ENCODE measurements at places on chromosomes 2 and 18. TPM values are rescaled to one million over a fixed set of nuclear protein-coding genes. Genes with fewer than 3 reads are reported as not detected.

Gene SEPTIN2
- 263 TPM for total RNA-seq

Gene TWIST2
- total RNA-seq, result not detected

GRCh38 chr18:22345718-22346117 is 72.0 kb downstream of the CTAGE1 start:
- peaks cover 40% of the 10 kb centered on the region for H3K27me3 ChIP-seq
- H3K4me3 ChIP-seq, result no peak overlapping the region
- no peak for DNase-seq

Gene GCG
- total RNA-seq, result not detected

DNA sequence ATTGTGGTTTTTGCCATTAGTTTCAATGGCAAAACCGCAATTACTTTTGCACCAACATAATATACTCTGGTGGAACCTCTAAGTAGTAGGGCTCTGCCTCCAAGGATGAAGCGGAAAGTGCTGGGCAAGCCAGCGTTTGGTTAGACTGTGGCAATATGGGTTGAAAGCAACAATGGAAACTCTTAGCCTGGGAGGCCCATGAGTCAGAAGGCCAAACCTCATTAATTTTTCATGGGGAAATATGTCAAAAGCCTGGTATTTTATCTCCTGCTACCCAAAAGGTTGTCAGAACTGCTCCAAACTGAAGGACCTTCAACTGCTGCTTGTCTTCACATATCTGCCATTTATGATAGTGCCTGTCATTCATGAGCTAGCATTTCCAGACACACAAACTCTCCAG is 179.1 kb upstream of the CYP26B1 start:
- H3K4me1 ChIP-seq, result no peaks in the 10 kb centered on the region
- H3K36me3 ChIP-seq, result peaks cover 13% of the 10 kb centered on the region
- H3K4me3 ChIP-seq, result no peak overlapping the region
- no peak overlapping the region for H3K27ac ChIP-seq

- H3K36me3 ChIP-seq, result no peaks in the 10 kb centered on the region
- no peaks in the 10 kb centered on the region for H3K4me1 ChIP-seq
- H3K4me3 ChIP-seq, result no peak overlapping the region
- no peak overlapping the region for H3K27ac ChIP-seq
These were observed 53.5 kb downstream of the CDH19 start for GRCh38 chr18:66550366-66550765.

- peaks cover 22% of the 10 kb centered on the region for H3K36me3 ChIP-seq
- H3K4me1 ChIP-seq, result peaks cover 19% of the 10 kb centered on the region
- H3K4me3 ChIP-seq, result no peak overlapping the region
- no peaks in the 10 kb centered on the region for H3K27me3 ChIP-seq
- no peak overlapping the region for H3K27ac ChIP-seq
- DNase-seq, result no peak
These were observed 138.8 kb downstream of the ATAD2B start for GRCh38 chr2:23788100-23788499.

DNA sequence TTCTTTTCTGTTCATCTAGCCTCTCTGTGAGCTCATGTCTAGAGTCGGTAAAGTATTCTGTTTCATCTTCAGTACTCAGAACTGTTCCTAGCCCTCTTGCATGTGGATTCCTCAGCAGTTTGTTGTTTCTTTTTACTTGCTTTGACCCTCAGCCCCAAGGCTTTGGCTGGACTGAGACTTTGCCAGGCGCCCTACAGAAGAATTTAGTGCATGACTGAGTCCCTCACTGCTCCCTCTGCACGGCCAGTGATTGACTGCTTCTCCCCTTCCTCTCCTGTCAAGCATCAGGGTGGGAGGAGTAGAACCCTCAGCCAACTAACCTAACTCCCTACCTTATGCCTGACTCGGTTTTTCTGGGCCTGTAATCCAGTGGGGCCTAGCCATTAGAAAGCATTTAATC is 109.8 kb downstream of the ESCO1 start:
- no peaks in the 10 kb centered on the region for H3K4me1 ChIP-seq
- no peak overlapping the region for H3K27ac ChIP-seq
- no peak overlapping the region for H3K4me3 ChIP-seq
- no peaks in the 10 kb centered on the region for H3K27me3 ChIP-seq
- no peak for DNase-seq
- H3K36me3 ChIP-seq, result no peaks in the 10 kb centered on the region

Gene FAM168B
- total RNA-seq, result 88.2 TPM

GRCh38 chr2:170883683-170884082 is 45.4 kb upstream of the GORASP2 start:
- H3K36me3 ChIP-seq, result no peaks in the 10 kb centered on the region
- H3K4me1 ChIP-seq, result no peaks in the 10 kb centered on the region
- no peak for DNase-seq
- peaks cover 8% of the 10 kb centered on the region for H3K27me3 ChIP-seq
- no peak overlapping the region for H3K27ac ChIP-seq

Gene VWC2L
- not detected for total RNA-seq

Gene SLC40A1
- total RNA-seq, result 3.0 TPM

- peaks cover 8% of the 10 kb centered on the region for H3K36me3 ChIP-seq
- H3K4me1 ChIP-seq, result no peaks in the 10 kb centered on the region
- H3K4me3 ChIP-seq, result no peak overlapping the region
- H3K27me3 ChIP-seq, result peaks cover under 1% of the 10 kb centered on the region
- H3K27ac ChIP-seq, result no peak overlapping the region
These were observed 545 bp downstream of the MPP4 start for GRCh38 chr2:201697899-201698298.

DNA sequence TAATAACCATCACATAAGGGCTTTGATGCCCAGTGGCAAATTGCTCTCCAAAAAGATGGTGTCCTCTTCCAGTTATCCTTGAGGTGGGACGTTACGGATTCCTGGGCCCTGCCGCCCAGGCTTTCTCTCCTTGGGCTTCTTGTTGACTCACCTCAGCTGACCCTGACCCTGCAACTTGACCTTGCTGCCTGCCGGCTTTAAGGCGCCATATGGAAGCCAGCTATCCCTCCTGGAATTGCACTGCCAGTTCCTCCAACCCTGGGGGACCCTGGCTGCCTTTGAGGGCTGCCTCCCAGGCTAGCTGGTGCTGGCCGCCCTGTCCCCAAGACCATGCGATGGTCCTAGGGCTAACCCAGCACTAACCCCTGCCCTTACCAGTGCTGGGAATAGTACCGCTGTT is 28.3 kb upstream of the B3GNT7 start:
- H3K4me1 ChIP-seq, result no peaks in the 10 kb centered on the region
- H3K4me3 ChIP-seq, result no peak overlapping the region
- no peaks in the 10 kb centered on the region for H3K27me3 ChIP-seq

Gene PROKR1
- 0.60 TPM for total RNA-seq

- no peaks in the 10 kb centered on the region for H3K27me3 ChIP-seq
- no peak for DNase-seq
- no peaks in the 10 kb centered on the region for H3K4me1 ChIP-seq
- no peak overlapping the region for H3K27ac ChIP-seq
- no peak overlapping the region for H3K4me3 ChIP-seq
- H3K36me3 ChIP-seq, result no peaks in the 10 kb centered on the region
These were observed 68.9 kb upstream of the CELF4 start for GRCh38 chr18:37634516-37634915.

Gene CCDC178
- total RNA-seq, result not detected

DNA sequence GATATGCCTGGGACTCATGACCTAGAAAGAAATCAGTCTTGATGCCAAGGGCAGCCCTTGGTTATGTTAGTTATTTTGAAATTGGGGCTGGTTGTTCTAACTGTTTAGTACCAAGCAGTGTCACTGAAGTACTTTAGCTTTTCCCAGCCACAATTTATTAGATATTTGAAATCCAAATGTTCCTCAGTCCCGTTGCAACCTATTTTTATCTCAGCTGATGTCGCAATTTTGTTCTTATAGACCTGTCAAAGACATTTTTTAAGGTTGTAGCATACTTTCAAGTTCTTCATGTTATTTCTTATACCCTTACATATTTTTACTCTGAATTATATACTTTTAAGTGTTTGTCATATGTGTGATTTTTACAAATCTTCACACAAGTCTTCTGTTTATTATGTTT is 100.1 kb downstream of the LRP1B start:
- H3K27ac ChIP-seq, result no peak overlapping the region
- no peak for DNase-seq
- no peaks in the 10 kb centered on the region for H3K36me3 ChIP-seq

Gene GCKR
- total RNA-seq, result not detected

DNA sequence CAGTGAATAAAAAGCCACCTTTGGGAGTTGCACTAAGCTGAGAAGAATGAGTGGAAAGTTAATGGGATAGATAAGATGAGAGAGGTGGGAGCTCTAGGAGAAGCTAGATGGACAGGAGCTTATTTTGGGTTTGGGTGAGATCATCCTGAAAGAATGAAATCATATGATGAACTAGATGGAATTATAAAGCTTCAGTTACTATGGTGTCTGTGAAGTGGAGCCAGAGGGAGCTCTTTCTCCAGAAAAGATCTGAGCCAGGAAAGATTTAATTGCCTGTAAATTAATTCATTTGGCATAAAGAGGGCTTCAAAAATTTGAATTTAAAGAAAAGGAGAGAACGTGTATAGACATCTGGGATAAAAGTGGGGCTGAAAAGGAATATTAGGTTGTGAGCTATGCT is 10.3 kb downstream of the DNAH6 start:
- peak overlapping the region; percentile 26 for H3K4me3 ChIP-seq
- H3K4me1 ChIP-seq, result peaks cover 20% of the 10 kb centered on the region
- DNase-seq, result no peak
- peak overlapping the region; percentile 72 for H3K27ac ChIP-seq
- H3K36me3 ChIP-seq, result no peaks in the 10 kb centered on the region

DNA sequence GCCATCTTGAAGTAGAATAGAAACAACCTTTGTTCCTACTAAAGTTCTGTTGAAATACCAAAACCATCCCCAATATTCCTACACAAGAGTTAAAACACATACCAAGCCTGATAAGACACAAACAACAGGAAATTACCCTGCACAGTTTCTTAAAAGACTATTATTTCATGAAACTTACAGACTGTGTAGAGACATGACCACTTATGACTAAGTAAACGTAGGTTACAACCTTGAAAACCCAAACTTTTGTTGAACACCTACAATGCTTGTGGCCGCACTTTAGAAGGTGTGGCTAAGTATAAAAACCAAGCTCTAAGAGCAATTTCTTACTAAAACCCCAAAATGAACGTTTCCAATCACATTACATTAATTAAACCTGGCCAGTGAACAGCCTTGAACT is 2.0 kb downstream of the SMAD2 start:
- no peaks in the 10 kb centered on the region for H3K27me3 ChIP-seq
- peaks cover 19% of the 10 kb centered on the region for H3K36me3 ChIP-seq
- no peak for DNase-seq
- H3K27ac ChIP-seq, result peak overlapping the region; percentile 81
- H3K4me1 ChIP-seq, result peaks cover 49% of the 10 kb centered on the region
- H3K4me3 ChIP-seq, result peak overlapping the region; percentile 74

DNA sequence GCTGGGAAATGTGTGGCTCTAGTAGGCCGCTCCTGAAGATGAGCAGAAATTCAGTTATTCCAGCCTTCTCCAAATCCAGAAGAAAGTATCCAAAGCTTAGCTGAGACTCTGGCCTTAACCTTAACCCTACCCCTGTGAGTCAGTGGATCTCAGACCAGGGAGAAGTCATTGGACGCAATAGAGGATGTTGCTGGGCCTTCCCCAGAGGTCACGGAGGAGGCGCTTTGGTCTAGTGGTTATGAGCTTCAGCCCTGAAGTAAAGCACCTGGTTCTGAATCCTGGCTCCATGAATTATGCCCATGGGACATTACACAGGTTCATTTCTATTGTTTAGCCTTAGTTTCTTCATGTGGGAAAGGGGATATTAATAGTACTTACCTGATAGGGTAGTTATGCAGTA is 24.0 kb downstream of the PKDCC start:
- DNase-seq, result no peak
- H3K36me3 ChIP-seq, result no peaks in the 10 kb centered on the region
- H3K4me1 ChIP-seq, result no peaks in the 10 kb centered on the region
- peaks cover 23% of the 10 kb centered on the region for H3K27me3 ChIP-seq
- no peak overlapping the region for H3K4me3 ChIP-seq
- no peak overlapping the region for H3K27ac ChIP-seq

Gene KCNK3
- total RNA-seq, result not detected

- H3K27ac ChIP-seq, result no peak overlapping the region
- H3K36me3 ChIP-seq, result peaks cover 33% of the 10 kb centered on the region
- DNase-seq, result no peak
- H3K4me1 ChIP-seq, result peaks cover 30% of the 10 kb centered on the region
- H3K4me3 ChIP-seq, result no peak overlapping the region
These were observed 8.9 kb downstream of the PAPOLG start for GRCh38 chr2:60764736-60765534.

DNA sequence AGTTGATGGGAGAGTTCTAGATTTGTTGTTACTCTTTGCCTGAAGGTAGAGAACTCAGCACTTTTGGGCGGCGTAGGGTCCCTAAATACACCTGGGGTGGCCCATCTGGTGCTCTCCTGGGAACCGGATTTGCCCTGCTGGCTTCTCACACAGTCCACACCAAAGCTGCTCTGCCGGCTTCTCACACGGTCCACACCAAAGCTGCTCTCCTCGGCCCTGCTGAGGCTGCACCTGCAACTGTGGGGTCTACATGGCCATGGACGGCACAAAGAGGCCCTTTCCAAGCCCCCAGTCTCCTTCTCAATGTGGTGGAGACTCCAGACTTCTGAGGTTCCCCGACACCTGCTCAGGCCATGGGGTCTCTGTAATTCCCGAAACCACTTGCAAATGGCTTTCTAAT is 124.8 kb upstream of the GPC1 start:
- H3K4me1 ChIP-seq, result no peaks in the 10 kb centered on the region
- peaks cover 5% of the 10 kb centered on the region for H3K27me3 ChIP-seq
- H3K36me3 ChIP-seq, result no peaks in the 10 kb centered on the region
- no peak for DNase-seq
- no peak overlapping the region for H3K27ac ChIP-seq

DNA sequence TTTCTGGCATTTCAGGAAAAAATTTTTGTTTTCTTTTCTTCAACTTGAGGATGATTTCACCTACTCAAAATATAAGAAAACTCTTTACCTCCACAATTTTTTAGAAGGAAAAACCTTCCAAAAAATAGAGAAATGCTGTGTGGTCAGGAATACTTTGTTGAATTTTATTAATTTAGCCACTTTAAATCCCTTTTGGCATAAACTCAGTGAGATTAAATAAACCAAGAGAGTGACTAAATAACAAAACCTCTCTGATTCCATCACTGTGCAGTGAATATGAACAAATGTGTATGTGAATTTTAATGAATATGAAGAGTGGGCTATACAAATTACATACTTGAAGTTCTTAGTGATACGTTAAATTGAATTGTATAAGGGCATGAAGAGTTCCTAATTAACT is 25.8 kb upstream of the CYTIP start:
- H3K27ac ChIP-seq, result peak overlapping the region; percentile 99
- H3K36me3 ChIP-seq, result peaks cover 40% of the 10 kb centered on the region
- H3K27me3 ChIP-seq, result no peaks in the 10 kb centered on the region

GRCh38 chr18:45664824-45665763 is 49.8 kb downstream of the SLC14A2 start:
- peak overlapping the region; percentile 94 for H3K27ac ChIP-seq
- no peak overlapping the region for H3K4me3 ChIP-seq
- peaks cover 53% of the 10 kb centered on the region for H3K4me1 ChIP-seq

Gene LRP2
- 1.6 TPM for total RNA-seq

All from activated naive CD8-positive, alpha-beta T cell treated with anti-CD3 and anti-CD28 coated beads for 36 hours (primary cell).